Hepatic stellate cell (primary cell): ENCODE measurements at places on chromosomes 7 and 10.

DNA sequence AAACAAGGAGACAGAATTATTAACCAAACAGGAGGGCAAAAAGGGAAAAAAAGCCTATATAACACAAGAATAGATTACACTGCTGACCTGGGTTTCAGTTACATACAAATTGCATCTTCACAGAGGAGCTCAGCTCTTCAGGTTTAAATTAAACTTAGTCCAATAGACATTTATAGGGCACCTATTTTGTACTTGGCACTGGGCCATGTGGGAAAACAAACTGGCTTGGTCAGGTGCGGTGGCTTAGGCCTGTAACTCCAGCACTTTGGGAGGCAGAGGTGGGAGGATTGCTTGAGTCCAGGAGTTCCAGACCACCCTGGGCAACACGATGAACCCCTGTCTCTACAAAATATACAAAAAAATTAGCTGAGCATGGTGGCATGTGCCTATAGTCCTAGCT is 62.3 kb upstream of the CCDC6 start:
- DNase-seq, result no peak

DNA sequence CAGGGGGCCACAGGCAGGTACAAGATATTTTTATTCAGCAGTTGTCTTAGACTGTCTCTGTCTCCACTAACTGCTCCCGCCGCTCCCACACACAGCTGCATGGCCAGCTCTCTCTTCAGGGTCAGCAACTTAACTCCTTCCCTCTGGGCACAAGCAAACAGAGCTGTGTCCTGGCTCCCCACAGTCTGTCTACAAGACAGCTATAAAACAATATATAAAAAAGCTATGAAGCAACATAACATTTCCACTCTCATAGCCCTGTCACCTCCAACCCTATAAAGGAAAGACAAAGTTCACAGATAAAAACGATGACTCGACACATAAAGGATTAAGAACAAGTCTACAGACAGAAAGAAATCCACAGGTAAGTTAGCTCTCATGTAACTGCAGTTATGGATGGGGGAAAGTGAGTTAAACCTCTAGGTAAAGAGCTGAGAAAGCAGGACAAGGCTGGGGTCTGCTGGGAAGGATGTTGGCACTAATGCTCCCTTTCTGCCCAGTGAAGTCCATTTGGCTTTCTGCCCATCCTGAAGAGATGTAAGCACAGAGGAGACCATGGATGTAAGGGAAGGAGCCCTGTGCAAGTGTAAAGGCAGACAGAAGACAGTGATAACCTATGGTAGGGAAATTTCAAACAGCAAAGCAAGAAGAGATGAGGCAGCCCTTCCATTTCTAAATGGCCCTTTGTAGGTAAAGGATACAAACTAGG is 27.0 kb downstream of the RAPGEF5 start:
- no peak for DNase-seq

GRCh38 chr10:110461530-110461929 is 36.2 kb upstream of the DUSP5 start:
- peak; percentile 41 for DNase-seq

- DNase-seq, result no peak
Observed at GRCh38 chr7:150947761-150948651, 30.1 kb downstream of the KCNH2 start.

- DNase-seq, result no peak
Observed at GRCh38 chr10:8084799-8085198, 30.3 kb downstream of the GATA3 start.

DNA sequence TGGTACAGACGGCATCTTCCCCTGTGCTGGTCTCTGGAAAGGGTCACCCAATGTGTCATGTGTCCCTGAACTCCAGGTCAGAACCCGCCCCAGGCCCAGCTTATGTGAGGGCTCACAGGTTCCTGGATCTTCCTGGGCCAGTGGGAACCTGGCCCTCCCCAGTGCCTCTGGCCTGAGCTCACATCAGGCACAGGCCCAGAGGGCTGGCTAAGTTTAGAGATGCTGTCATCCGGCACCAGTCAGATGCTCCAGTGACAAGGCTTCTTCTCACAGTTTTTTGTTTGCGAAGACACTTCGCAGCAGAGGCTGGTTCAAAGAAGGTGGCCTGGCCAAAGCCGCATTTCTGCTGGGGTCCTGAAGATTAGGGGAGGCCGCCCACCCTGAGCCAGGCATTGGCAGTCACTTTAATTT is 11.8 kb downstream of the CAMK2B start:
- no peak for DNase-seq

DNA sequence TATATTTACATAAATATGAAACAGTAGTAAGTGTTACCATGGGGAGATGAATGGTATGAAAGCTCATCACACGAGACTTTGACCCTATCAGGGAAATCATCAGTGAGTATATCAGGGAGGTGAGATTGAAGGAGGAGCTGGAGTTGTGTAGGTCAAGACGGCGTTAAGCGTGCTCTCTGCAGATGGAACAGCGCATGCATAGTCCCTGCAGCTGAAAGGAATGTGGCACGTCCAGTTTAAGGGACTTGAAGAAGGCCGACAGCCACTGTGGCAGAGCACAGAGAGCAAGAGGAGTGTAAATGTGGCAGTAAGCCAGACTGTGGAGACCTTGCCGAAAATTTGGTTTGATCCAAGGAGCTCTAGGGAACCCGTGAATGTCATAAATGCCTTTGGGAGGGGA is 38.9 kb downstream of the POU6F2 start:
- no peak for DNase-seq

DNA sequence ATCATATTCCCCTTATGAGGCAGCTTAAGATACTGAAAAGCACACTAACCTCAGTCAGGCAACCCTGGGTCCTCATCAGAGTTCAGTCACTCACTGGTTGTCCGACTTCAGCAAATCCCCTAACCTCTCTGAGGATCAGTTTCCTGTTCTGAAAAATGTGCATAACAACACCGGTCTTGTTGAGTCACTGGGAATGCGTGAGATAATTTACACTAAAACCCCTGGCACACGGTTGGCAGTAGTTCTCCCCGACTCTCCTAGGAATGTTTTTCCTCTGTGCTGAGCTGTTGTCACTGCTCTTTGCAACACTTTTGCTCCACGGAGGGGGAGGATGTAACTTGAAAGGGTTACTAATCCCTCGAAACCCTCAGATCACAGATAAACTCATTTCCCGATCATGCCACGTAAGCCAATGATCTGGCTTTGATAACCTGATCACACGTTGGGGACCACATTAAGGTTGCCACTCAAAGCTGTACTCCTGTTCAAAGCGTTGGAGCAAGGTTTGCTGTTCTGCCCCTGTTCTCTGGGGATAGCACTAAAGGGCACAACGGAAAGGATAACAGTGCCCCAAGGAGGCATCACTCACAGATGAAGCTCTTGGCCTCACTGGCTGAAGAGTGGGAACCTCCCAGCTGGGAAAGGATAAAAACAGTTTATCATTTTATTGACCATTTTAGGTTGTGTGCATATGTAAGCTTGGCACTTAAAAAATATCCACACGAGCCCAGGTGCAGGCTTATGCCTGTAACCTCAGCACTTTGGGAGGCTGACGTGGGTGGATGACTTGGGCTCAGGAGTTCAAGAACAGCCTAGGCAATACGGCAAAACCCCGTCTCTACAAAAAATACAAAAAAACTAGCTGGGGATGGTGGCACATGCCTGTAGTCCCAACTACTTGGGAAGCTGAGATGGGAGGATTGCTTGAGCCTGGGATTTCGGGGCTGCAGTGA is 5.0 kb upstream of the RBM17 start:
- no peak for DNase-seq

DNA sequence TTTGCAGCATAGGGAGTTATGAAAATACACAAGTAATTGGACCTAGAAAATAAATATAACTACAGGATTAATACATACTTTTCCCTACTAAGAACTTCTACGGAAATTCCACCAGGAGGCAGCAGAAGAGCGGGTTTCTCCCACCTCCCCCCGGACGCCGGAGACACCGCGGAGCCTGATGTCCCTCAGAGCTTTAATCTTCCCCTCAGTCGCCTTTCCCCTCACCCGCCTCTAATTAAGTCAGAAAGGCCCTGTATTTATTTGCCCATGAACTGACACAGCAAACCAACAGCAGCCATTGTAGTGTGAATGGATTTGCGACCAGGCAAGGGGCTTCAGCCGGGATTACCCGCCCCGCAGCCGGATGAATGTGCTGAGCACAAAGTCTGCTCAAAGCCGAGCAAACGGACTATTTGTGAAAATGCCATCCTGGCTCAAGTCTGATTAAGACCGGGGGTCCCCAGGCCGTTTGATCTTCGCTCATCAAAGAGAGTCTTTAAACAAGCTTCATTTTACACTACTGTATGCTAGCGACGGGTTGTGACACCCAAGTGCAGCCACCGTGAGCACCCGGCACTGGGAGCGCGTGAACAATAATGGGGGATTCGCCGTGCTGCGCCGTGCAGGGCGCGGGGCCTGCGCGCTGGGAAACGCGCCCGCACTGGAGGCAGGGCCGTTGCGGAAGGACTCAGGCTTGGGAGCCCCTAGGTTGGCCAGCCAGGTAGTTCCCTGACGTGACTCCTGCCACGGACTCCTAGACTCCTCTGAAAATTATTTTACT is 5.6 kb upstream of the DKK1 start:
- DNase-seq, result peak; percentile 75

DNA sequence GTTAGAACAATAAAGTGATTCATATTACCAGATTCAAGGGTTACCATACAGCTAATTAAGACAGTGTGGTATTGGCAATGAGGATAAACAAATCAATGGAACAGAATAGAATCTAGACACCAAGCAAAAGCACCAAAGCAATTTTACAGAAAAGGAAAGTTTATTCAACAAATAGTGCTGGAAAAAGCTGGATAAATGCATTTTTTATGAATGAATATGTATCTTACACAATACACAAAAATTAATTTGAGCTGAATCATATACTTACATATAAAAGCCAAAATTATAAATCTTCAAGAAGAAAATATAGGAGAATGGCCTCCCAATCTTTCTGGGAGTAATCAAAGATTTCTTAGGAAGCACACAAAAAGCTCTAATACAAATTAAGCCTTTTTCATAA is 220.4 kb upstream of the PTN start:
- DNase-seq, result no peak

- DNase-seq, result peak; percentile 31
Observed at GRCh38 chr10:30645340-30645827, 15.8 kb upstream of the LYZL2 start.

DNA sequence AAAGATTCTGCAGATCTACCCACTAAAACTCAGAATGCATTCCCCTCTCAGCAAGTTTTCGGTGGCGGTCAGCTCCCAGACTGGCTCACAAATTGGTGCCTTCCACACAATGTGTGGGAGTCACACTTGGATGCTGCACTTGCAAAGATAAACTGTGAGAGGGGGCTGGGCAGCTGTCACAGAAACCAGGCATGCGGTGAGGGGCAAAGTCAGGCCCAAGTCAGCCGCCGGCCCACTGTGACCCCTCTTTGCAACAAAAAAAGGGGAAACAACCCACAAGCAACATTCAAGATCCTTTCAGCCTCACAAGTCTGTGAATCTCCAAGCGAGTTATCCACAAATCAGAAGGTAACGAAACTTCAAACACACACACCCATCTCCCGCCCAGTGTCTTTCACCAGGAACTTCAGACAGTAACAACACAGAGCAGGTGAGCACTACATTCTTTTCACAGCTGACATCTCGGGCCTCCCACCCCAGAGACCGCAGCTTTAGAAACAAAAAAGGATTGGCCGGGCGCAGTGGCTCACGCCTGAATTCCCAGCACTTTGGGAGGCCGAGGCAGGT is 32.0 kb downstream of the SNX8 start:
- no peak for DNase-seq

DNA sequence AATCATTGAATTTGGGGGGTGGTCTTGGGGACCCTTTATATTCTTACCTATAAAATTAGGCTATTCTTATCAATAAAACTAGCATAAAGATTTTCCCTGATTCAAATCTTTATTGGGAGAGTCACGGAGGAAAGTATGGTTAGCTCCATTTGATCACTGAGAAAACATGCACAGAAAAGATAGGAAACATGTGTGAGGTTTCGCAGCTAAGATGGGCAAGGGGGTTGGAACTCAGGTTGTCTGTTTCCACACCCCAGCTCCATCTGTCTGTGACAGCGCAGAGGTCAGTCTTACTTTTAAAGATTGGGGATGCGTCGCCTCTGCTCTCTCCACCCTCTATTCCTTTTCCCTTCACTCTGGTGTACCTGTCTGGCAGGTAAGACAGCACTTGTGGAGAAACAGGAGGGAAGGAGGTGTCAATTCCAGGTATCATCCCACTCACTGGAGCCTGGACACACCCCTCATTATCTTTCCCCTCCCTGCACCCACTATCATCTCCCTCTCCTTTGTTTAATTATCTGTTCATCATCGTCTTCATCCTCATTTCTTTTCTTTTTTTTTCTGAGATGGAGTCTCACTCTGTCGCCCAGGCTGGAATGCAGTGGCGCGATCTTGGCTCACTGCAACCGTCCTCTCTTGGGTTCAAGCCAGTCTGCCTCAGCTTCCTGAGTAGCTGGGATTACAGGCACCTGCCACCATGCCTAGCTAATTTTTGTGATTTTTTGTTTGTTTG is 2.4 kb upstream of the DENND10 start:
- no peak for DNase-seq

- DNase-seq, result no peak
Observed at GRCh38 chr10:29865700-29866355, 193.6 kb downstream of the JCAD start.

GRCh38 chr7:26624839-26625238 is 239.6 kb downstream of the SKAP2 start:
- no peak for DNase-seq

DNA sequence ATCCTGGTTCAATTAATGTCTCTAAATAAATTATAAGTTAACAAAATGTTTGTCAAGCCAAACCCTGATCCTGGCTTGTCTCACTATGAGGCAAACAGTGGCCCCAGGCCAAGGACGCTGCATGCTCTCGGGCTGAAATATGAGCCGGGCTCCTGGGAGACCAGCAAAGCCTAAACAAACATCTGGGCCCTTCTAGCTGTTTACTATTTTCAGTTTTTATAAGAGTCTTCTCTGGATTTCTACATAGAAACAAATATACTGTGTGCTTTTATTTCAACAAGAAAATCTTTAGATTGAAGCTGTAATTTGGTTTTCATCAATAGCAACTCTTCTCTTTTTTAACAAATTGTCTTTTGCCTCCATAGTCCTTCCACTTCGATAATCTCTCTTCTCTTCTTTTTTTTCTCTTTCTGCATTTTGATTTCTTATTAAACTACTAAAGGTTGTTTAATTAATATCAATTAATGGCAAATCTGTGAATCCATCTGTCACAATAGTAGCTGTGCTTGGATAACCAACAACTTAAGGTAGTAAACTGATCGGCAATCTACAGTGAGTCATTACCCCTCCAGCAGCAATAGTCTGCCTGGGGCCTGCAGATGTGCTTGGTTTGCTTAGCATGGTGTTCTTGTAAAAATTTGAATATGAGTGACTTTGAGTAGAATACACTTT is 83.3 kb upstream of the DNAJC1 start:
- no peak for DNase-seq

DNA sequence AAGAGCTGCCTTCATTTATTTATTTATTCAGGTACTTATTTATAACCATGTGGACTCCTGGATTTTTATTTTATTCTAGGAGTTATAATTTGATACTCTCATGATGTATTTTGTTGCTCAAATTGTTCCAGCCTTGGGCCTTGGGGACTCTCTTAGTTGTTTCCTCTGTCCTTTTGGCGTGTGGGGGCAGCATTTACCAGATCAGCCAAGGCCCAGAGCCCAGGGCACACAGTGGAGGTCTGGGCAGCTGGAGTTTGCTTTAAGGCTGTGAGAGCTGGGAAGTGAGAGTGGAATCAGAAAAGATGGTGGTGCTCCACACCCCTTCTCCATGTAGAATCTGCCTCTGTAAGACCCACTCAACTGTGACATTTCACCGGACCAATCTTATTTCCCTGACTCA is 398.9 kb downstream of the RPS24 start:
- DNase-seq, result no peak
